Spinal cord (tissue), 10 donors: ENCODE measurements at places on chromosomes 7 and 10. TPM values are rescaled to one million over a fixed set of nuclear protein-coding genes. Genes with fewer than 3 reads are reported as not detected.

DNA sequence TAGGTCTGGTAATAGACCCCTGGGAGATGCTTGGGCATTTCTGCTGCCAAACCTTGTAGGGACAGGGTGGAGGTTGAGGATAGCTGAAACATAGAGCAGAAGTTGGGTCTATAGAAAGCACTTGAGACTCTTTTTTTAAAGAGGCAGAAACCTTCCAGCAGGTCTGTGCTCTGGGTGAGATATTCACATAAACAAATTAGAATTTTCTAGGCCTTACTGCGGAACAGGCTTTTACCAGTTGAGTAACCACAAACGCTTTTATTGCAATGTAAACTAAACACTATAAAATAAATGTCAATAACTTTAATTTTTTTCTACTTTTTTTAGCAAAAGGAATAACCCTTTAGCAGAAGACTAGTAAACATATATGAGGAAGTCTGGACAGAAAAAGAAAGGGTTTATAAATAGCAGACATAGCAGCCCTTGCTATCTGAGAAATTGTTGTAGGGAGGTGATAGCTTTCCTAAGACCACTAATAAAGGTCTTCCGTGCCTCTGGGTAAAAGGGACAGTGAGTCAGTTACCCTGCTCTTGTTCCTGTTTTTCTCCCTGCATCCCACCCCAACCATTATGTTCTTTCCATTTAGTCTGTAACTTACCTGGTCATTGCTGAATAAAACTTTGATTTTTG is 38.7 kb downstream of the CACNB2 start:
- no peaks in the 10 kb centered on the region for H3K27me3 ChIP-seq
- H3K4me3 ChIP-seq: no peak overlapping the region
- H3K27ac ChIP-seq: no peak overlapping the region
- peaks cover 8% of the 10 kb centered on the region for H3K4me1 ChIP-seq
- no peak for DNase-seq

The ZCCHC24 gene
- 75.2 TPM for polyA plus RNA-seq

DNA sequence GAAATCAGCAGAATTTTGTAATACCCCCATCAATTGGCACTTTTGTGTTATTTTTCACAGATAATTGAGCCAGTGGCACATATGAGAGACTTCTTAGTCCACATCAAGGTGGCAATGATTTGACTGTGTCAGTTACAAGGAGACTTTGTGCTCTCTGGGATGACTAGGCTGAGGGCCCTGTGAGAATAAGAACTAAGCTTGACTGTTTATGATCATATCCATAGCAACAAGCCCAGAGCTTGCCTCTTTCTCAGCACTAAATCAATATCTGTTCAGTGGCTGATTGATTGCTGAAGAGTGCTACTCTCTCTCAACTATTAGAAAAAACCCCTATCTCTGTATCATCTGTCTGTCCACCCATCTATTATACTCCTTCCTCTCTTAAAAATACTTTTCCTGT is 185.3 kb upstream of the PLPP4 start:
- DNase-seq: no peak
- H3K27ac ChIP-seq: no peak overlapping the region
- no peaks in the 10 kb centered on the region for H3K36me3 ChIP-seq
- no peaks in the 10 kb centered on the region for H3K4me1 ChIP-seq
- H3K4me3 ChIP-seq: no peak overlapping the region

DNA sequence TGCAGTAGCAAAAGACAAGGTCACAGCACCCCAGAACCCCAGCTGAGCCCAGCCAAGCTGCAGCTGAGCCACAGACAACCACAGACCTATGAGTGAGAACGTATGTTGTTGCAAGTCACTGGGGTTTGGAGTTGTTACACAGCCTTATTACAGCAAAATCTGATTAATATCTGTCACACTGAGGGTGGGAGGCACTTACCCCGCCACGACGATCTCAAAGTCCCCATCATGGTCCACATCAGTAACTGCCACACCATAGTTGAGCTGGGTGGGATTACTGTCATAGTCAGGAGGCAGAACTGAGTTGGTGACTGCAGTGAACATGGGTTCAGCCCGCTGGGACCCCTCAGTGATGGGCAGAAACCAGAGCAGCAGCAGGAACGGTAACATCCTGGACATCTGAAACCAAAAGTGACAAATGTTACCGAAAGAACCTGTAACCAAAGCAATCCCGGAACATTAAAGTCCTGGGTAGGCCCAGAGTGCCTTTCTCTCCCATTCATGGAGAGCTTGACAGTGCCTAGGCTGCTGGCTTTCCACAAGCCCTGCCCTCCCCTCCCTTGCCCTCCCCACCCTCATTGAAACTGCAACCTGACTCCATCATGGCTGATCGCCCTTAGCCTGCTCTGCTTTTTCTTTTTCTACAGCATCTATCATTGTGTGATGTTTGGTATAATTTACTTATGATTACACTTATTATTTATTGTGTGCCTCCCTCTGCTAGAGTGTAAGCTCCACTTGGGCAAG is 19.3 kb downstream of the CRTAC1 start:
- no peak overlapping the region for H3K4me3 ChIP-seq
- H3K36me3 ChIP-seq: peaks cover 4% of the 10 kb centered on the region
- H3K27me3 ChIP-seq: no peaks in the 10 kb centered on the region
- H3K27ac ChIP-seq: no peak overlapping the region

DNA sequence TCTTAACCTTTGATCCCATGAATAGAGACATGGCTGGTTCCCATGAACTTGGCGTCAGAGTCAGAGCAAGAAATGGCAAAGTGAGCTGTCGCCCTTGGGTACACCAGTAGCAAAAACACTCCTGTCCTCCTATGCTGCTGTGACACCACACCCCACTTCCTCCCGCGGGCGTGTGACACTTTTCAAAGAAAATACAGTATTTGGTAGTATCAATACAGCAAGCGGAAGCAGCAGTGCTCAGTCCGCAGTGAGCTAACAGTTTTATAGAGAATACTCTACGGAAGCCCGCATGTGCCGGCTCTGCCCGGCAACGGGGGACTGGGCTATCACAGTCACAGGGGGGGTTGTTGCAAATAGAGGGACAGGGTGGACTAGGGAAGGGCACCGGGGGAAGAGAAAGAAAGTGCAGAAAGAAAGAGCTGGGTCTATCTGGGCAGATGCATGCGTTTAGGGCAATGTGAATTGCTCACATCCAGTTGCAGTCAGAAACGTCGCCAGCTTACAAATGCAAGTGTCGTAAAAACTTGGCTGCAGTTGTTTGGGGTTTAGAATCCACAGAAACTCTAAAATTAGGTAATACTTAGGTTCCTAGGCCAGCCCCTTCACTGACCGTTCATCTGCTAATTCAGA is 49.8 kb downstream of the PRKCQ start:
- no peak overlapping the region for H3K4me3 ChIP-seq
- H3K27ac ChIP-seq: no peak overlapping the region
- H3K4me1 ChIP-seq: no peaks in the 10 kb centered on the region
- DNase-seq: no peak

The DDX21 gene
- polyA plus RNA-seq: 26.6 TPM

DNA sequence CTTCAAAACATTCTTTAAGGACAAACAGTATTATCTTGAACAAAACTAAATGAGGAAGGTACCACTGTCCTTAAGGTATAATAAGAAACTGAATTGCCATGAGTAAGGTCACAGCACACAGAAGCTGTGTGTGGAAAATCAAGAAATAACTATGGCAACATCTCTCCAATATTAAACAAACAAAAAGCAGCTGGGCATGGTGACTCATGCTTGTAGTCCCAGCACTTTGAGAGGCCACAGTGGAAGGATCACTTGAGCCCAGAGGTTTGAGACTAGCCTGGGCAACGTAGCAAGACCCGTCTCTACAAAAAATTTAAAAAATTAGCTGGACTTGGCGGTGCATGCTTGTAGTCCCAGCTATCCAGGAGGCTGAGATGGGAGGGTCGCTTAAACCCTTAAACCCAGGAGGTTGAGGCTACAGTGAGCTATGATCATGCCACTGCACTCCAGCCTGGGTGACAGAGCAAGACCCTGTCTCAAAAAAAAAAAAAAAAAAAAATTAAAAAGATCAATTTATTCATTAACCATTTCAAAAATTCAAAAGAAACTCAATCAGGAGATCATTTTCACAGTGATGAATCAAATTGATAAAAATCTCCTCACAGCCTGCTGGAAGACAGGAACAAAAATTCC is 195.4 kb downstream of the SKIDA1 start:
- H3K4me1 ChIP-seq: no peaks in the 10 kb centered on the region
- DNase-seq: no peak
- no peak overlapping the region for H3K27ac ChIP-seq
- H3K4me3 ChIP-seq: no peak overlapping the region
- no peaks in the 10 kb centered on the region for H3K27me3 ChIP-seq

- no peaks in the 10 kb centered on the region for H3K27me3 ChIP-seq
- no peak overlapping the region for H3K27ac ChIP-seq
- no peak for DNase-seq
Observed at GRCh38 chr7:148914208-148914777, 30.2 kb upstream of the EZH2 start.

The SFTPD gene
- 2.8 TPM for polyA plus RNA-seq

The COMTD1 gene
- 37.4 TPM for polyA plus RNA-seq

DNA sequence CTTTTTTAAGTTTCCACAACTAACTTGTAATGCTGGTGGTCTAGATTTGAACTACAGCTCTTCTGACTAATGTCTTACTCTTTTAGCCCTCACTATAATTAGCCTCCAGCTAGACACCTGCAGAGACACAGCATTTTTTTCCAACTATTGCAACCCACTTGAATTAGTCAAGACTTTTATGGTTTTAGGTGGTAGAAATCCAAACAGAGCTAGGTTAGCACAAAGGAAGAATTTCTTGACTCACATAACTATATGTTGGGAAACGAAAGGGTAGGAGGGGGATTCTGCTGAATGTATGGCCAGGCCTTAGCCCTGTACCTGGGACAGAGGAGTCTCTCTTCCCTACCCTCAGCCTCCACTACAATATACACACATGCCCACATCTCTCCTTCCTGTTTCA is 586.1 kb downstream of the INHBA start:
- H3K4me1 ChIP-seq: no peaks in the 10 kb centered on the region
- H3K27me3 ChIP-seq: no peaks in the 10 kb centered on the region
- H3K36me3 ChIP-seq: no peaks in the 10 kb centered on the region
- no peak for DNase-seq
- no peak overlapping the region for H3K27ac ChIP-seq
- no peak overlapping the region for H3K4me3 ChIP-seq

The TEX47 gene
- not detected for polyA plus RNA-seq

The GRM3 gene
- polyA plus RNA-seq: 28.4 TPM

- H3K27me3 ChIP-seq: peaks cover 2% of the 10 kb centered on the region
- no peak for DNase-seq
- no peaks in the 10 kb centered on the region for H3K36me3 ChIP-seq
- no peak overlapping the region for H3K27ac ChIP-seq
Observed at GRCh38 chr10:123564631-123565030, 101.5 kb upstream of the GPR26 start.

- no peaks in the 10 kb centered on the region for H3K27me3 ChIP-seq
- no peak overlapping the region for H3K27ac ChIP-seq
- no peaks in the 10 kb centered on the region for H3K4me1 ChIP-seq
- H3K4me3 ChIP-seq: no peak overlapping the region
Observed at GRCh38 chr10:61175316-61175715, 231.3 kb upstream of the RHOBTB1 start.

The DCLRE1C gene
- polyA plus RNA-seq: 10.0 TPM

The IGFBP1 gene
- 0.98 TPM for polyA plus RNA-seq

The ANXA8L1 gene
- polyA plus RNA-seq: not detected

The TEX36 gene
- polyA plus RNA-seq: not detected

- no peaks in the 10 kb centered on the region for H3K27me3 ChIP-seq
- no peak for DNase-seq
- H3K4me3 ChIP-seq: no peak overlapping the region
- no peak overlapping the region for H3K27ac ChIP-seq
Observed at GRCh38 chr10:62831346-62831745, 15.2 kb upstream of the EGR2 start.

DNA sequence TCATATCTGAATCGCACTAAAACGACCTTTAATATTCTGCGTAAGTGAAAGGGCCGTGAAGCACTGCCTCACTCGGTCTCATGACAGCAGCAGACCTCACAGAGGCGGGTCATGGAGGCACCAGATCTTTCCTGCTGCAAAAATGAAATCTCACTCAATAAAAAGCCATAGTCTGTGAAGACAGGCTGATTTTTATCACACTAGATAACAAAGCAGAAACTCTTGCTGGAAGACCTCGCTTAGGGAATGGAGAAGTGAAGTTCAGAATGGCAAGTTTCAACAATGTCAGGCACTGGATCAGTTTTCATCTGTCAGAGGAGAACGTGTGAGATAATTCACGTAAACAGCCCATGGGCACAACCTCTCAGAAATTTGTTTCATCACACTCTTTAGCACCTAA is 8.0 kb downstream of the SEPHS1 start:
- H3K4me3 ChIP-seq: no peak overlapping the region
- H3K36me3 ChIP-seq: peaks cover 27% of the 10 kb centered on the region
- no peaks in the 10 kb centered on the region for H3K27me3 ChIP-seq
- no peak overlapping the region for H3K27ac ChIP-seq

GRCh38 chr7:2782121-2782520 is 62.0 kb downstream of the GNA12 start:
- peaks cover 11% of the 10 kb centered on the region for H3K36me3 ChIP-seq
- no peak overlapping the region for H3K4me3 ChIP-seq
- H3K27ac ChIP-seq: no peak overlapping the region
- no peaks in the 10 kb centered on the region for H3K27me3 ChIP-seq
